ENCODE measurements at places on chromosomes 7 and 10.
A peak's percentile ranks its signal among the peaks of the same experiment; 100 is the strongest.

DNA sequence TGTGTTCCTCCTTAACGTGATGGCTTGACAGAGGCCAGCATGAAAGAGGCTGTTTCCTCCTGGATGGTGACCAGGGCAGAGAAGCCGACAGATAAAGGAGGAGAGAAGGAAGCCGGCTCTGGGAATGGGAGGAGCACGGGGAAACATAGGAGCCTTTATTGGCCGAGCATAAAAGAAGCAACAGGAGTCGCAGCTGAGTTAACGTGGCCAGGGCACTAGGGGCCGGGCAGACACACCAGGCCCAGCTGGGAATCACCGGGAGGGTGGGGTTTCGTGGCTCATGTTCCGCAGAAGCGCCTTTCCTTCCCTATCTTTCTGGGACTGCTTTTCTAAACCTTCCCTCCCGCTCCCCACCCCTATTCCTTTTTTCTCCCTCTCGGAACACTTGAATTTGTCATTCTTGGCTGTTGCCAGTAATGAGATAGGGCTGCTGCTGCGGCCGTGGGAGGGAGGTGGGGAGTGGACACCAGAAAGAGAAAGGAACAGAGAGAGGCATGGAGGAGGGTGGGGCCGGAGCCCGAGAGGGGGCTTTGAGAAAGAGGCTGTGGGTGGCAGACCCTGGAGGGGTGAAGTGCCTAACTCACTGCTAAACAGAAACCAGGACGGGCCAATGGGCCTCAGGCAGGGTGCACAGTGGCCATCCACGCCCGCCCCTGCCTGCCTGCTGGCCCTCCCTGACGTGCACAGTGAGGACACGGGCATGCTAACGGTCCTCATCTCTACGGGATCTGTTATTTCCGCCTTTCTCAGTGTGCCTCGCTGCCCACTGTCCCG lies 65.2 kb downstream of the COL13A1 start:
- peak; percentile 37 for DNase-seq

- DNase-seq = peak; percentile 82
Measured at GRCh38 chr7:105806592-105807447, 69.6 kb downstream of the ATXN7L1 start.

DNA sequence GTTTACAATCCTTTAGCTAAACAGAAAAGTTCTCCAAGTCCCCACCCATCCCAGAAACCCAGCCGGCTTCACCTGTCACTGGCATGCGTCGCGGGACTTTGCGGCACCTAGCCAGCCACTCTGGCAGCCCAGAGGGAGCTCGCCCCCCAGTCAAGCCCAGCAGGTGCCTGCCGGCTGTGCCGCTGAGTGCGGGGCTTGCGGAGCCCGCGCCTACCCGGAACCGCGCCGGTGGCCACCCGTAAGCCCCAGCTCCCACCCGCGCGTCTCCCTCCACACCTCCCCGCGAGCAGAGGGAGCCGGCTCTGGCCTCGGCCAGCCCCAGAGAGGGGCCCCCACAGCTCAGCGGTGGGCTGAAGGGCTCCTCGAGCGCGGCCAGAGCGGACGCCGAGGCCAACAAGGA lies 446.1 kb downstream of the GRM8 start:
- DNase-seq = no peak

GRCh38 chr7:142583446-142583845 lies 165.8 kb upstream of the PRSS1 start:
- peak; percentile 95 for DNase-seq

- no peak for DNase-seq
Measured at GRCh38 chr7:92359801-92360200, 87.5 kb upstream of the GATAD1 start.

DNA sequence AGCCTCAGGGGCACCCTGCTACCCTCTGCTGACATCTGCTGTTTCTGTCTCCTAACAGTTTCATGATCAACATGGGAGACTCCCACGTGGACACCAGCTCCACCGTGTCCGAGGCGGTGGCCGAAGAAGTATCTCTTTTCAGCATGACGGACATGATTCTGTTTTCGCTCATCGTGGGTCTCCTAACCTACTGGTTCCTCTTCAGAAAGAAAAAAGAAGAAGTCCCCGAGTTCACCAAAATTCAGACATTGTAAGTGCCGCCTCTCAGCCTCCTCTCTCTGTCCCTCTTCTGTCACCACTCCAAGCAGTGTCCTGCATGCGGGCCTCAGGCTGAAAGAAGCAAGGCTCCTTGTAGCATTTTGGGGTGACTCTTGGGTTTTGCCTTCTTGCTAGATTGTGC lies 39.0 kb downstream of the POR start:
- no peak for DNase-seq

- DNase-seq = no peak
Measured at GRCh38 chr10:83343676-83344075, 795.6 kb upstream of the GHITM start.

DNA sequence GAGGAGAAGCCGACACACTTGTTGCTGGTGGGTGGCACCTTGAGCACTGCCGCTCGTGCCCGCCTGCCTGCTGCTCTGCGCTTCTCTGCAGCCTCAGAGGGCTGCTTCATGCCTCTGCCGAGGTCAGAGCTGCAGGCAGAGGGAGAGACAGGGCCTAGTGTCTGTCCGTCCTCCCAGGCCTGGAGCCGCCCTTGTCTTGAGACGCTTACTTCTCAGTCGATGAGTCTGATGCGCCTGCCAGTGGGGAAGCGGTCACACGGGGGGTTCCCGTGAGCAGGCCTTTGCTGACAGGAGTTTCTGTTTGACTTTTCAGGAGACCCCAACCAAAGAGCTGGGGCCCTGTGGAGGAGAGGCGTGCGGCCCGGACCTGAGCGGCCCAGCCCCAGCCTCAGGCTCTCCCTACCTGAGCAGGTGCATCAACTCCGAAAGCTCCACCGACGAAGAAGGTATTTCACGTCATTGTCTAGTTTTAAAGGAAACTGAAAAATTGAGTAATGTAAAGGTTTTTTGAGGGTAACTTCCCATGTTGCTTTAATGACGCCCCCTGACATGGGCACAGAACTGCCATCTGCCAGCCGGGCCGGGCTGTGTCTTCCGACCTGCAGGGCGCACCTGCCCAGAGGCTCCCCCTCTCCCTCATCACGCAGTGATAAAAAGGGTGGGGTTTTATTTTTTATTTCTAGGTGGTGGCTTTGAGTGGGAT lies 7.8 kb upstream of the BHLHA15 start:
- DNase-seq = no peak

- DNase-seq = no peak
Measured at GRCh38 chr7:98622926-98623325, 5.8 kb downstream of the NPTX2 start.

DNA sequence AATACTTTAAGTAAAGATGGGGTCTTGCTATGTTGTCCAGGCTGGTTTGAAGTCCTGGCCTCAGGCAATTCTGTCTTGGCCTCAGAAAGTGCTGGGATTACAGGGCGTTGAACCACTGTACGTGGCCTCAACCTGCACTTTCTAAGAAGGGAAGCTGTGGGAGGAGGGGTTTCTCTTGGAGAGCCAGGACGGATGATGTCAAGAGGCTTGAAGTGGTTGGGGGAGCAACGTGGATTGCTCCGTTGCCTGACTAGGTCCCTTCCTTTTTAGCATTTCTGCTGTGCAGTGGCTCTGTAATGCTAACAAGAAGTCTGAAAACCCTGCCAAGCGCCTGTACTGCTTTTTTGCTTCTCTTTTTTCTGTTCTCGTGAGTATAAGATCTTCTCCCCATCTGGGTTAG lies 7.2 kb downstream of the BUD23 start:
- DNase-seq = no peak

GRCh38 chr10:75959209-75959608 lies 527.8 kb downstream of the LRMDA start:
- DNase-seq = peak; percentile 88

DNA sequence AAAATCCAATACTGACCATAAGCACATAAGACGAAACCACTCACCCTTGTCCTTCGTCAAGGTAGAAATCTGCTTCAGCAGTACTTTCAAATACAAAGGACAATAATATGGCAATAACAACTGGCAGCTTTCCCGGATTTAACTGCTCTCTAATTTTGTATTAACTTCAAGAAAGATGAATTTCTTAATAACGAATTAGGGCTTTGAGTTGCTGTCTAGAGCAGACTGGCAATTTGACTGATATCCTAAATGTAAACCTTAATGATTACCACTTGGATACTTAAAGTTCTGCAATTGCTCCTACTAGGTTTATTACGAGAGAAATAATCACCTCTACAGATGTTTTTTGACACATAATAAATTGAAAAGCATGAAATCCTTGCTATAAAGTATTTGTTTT lies 418.7 kb downstream of the MAGI2 start:
- no peak for DNase-seq

- DNase-seq = no peak
Measured at GRCh38 chr10:61197057-61197456, 253.1 kb upstream of the RHOBTB1 start.

DNA sequence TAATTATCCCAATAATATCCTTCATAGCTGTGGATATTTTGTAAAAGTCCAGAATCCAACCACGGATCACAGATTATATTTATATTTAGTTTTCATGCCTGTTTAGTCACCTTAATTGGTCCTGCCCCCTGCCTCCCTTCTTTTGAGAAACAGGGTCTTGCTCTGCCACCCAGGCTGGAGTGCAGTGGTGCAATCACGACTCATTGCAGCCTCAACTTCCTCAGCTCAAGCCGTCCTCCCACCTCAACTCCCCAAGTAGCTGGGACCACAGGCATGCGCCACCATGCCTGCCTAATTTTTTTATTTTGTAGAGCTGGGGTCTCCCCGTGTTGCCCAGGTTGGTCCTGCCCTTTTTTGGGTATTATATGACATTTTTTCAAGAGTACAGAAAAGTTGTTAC lies 129.4 kb downstream of the KAT6B start:
- no peak for DNase-seq
